Activated T-cell treated with anti-CD3 and anti-CD28 coated beads for 1 hour (primary cell): ENCODE measurements at places on chromosomes 6 and 20.

- no peak for DNase-seq
Observed at GRCh38 chr6:66558189-66558588, 851.2 kb upstream of the EYS start.

DNA sequence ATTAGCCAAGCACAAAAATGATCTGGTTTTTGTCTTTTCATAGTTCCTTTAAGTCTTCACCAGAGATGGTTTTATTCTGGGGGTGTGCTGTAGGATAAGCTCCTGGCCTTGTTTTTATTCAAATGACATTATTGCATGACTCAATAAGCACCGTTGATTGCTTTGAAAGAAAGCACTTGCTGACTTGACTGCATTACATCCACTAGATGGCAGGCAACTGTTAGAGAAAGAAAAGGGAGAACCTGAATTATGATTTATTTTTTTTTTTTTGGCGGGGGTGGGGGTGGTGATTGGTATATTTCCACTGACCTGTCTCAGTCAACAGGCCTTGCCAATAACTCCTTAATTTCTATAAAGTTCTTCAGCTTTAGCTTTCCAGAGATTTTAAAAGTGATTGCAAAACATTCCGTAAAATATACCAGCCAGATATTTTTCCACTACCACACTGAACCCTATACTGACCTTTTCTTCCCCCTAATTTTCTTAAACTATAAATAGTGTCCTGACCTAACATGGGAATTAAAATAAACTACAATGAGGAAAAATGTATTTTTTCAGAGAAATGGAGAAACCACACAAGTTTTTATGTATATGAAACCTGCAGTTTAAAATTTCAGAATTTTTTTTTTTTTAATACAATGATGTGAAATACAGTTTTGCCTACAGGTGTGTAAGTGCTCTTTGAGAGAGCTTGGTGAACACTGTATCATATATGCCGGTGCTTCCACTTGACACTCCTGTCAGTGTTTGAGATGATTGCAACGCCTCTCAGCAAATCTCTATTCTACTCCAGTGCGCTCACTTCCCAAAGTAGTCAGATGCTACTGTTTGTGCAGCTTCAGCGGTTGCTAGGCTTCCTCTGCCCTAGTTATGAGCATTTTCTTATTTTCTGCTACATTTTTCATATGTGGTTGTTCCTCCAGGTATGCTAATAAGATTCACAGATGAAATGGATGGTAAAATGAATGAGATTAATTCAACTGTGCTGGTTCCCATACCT, 274.3 kb downstream of the CD109 start:
- DNase-seq: no peak

DNA sequence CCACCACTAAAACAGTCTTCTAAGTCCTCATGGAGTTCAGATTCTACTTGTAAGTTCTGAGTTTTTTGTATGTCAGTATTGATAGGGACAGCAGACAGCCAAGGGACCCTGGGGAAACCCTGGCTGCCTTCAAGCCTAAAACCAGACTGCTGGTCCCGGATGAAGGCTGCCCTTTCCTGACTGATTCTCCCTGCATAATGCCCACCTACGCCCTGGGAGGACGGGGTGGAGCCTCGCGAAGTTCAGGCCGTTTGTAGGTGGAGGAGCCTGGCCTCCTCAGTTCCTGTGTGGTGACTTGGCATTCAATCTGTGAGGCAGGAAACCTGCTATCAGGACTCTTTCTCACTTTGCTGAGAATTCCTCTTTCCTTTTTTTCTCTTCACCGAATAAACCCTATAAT, 120.3 kb upstream of the LGSN start:
- DNase-seq: no peak

DNA sequence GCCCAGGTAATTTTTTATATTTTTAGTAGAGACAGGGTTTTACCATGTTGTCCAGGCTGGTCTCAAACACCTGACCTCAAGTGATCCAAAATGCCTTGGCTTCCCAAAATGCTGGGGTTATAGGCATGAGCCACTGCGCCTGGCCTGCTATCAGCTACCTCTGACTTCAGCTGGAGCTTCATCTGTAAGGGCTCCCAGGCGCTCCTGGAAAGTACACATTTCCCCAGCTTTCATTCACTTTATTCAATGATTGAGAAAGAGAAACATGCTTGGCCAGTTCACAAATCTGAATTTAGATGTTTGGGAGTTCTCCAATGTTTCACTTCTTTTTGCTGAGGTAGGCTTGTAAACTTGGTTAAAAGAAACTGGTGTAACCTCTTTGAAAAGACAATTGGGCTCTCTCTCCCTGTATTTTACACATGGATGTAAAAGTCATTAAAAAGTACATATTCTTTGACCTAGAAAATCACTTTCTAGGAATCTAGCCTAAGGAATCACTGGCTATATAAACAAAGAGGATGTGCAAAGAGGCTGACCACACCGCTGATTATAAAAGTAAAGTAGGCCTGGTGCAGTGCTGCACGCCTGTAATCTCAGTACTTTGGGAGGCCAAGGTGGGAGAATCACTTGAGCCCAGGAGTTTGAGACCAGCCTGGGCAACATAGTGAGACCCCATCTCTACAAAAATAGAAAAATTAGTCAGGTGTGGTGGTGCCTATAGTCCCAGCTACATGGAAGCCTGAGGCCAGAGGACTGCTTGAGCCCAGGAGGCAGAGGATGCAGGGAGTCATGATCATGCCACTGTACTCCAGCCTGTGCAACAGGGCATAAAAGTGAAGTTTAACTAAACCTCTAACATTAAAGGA, 128.9 kb downstream of the BACH2 start:
- DNase-seq: no peak

DNA sequence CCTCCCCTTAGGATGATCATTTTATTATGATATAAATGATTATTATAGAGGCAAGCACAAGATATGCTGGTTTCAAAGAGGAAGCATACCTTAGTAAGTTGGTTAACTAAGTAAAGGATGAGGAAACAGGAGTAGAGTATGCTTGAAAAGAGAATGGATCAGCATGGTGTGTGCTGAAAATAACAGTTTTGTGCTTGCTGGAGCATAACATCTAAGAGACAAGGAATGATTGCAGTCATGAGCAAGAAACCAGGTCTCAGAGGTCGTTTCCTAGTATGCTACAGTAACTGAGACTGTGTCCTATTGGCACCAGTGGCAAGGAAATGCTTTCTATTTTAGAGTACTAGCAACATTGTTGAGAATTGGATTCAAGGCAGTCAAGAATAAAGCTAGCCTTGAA, 34.1 kb downstream of the CDC40 start:
- DNase-seq: no peak
